ENCODE measurements at places on chromosomes 16 and 17.

GRCh38 chr17:14427900-14428647 lies 127.2 kb downstream of the HS3ST3B1 start:
- peak; percentile 71 for DNase-seq

GRCh38 chr16:86181526-86181925 lies 282.6 kb downstream of the IRF8 start:
- DNase-seq = no peak

DNA sequence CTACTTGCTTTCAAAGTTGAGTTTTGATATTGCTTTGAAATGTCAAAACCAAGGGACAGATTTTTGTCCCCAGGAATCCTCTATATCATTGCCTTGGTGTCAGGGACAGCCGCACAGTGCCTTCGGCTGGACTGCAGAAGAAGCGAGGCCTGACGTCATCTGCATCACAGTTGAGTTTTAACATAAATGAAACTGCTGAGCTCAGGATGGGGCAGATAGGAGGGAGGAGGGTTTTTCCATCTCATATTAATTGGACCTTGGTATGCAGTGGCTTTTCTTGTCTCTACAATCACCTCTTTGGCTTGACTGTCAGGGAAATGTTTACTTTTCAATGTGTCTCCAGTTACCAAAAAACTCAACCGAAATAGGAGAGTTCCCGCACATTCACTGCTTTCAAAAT lies 111.3 kb downstream of the AATF start:
- no peak for DNase-seq

- no peak for DNase-seq
These were observed 144.3 kb upstream of the NOG start for GRCh38 chr17:56449176-56449575.

GRCh38 chr16:57268804-57269800 lies 15.4 kb downstream of the PLLP start:
- peak; percentile 37 for DNase-seq

GRCh38 chr17:4365628-4366326 lies 698 bp downstream of the UBE2G1 start:
- no peak for DNase-seq

DNA sequence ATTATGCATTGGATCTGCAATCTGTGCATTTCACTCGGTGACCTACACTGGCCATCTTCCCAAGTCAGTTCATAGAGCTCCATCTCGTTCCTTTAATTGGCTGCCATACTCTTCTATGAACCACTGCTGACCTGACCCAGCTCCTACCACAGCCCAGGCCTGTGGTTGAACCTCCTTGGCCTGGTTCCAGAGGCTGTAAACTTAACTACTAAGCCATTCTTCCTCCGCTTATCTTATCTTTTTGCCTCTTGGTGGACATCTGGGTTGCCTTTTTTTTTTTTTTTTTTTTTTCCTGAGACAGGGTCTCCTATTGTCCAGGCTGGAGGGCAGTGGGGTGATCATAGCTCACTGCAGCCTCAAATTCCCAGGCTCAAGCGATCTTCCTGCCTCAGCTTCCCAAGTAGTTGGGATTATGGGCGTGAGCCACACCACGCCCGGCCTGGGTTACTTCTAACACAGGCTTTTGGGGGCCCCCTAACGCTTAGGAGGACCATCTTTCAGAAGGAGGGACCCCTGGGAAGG lies 18.3 kb downstream of the COQ7 start:
- no peak for DNase-seq

- DNase-seq = no peak
These were observed 15.8 kb downstream of the CLEC10A start for GRCh38 chr17:7064261-7064660.

DNA sequence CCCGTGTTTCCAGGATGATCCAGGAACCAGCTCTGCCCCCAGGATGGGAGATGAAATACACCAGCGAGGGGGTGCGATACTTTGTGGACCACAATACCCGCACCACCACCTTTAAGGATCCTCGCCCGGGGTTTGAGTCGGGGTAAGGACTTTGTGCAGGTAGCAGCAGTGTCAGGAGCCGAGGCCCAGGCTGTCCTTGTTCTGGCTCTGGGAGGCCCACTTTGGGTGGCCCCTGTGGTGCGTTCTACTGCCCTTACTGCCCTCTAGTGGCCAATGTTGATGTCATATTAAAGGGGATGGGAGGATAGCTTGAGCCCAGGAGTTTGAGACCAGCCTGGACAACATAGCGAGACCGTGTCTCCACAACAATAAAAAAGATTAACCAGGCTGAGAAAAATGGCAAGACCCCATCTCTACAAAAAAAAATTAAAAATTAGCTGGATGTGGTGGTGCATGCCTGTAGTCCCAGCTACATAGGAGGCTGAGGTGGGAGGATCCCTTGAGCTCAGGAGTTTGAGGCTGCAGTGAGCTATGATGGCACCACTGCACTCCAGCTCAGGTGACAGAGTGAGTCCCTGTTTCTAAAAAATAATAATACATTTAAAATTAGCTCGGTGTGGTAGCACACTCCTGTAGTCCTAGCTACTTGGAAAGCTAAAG lies 20.9 kb upstream of the CLEC18A start:
- peak; percentile 57 for DNase-seq

DNA sequence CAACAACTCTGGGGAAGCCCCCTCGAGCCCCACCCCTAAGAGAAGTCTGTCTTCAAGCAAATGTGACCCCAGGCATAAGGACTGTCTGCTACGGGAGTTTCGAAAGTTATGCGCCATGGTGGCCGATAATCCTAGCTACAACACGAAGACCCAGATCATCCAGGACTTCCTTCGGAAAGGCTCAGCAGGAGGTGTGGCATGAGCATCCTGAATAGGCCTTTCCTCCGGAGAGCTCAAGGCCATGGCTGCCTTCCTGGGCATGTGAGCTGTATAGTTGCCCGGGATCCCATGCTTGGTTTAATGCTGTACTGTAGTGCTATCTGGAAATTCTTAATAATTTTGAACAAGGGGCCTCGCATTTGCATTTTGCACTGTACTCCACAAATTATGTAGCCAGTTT lies 9.2 kb downstream of the LIG3 start:
- DNase-seq = no peak

DNA sequence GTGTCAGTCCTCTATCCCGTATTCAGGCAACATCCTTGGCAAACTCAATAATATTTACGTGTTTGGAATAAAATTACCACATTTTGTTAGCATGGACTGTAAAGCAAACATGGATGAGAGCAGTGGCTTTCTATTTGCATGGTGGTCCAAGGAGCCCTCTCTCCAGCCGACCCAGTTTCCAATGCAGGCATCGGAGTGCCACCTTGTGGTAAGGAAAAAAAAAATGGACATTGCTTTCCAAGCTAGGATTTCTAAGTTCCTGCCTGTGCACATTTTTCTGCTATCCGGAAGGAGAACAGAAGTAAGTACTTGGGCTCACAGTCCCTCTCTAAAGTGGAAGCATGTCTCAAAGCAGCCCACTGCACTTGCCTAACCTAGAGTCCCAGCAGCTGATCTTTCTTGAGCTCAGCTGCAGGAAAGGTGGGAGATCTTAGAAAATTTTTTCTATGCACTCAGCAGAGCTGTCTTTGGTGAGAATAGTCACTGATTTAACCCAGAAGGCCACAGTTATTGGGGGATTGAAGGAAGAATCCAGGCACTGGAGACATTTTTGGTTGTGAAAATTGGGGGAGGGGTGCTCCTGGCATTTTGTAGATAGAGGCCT lies 46.0 kb upstream of the ERCC4 start:
- no peak for DNase-seq

- peak; percentile 43 for DNase-seq
These were observed 388 bp downstream of the OXLD1 start for GRCh38 chr17:81666092-81666341.

- no peak for DNase-seq
These were observed 5.7 kb downstream of the GOSR2 start for GRCh38 chr17:46928467-46929261.

- no peak for DNase-seq
These were observed 56.7 kb downstream of the METRNL start for GRCh38 chr17:83136156-83136555.

DNA sequence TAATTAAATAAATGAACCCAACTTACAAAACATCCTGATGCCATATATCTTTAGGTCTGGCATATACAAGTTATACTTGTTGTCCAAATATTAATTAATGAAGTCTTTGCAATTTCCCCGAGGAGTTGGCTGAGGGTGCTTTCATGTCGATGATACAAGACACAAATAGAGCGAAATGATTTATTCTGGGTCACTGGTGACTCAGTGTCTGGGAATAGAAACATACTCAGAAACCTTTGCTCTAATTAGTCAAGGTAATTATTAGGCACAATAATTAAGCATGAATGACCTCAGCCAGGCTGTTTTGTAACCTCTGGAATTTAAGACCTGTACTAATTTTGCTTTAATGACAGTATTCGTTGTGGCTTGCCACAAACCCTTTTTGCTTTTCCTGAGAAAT lies 37.0 kb upstream of the HAPSTR1 start:
- no peak for DNase-seq

DNA sequence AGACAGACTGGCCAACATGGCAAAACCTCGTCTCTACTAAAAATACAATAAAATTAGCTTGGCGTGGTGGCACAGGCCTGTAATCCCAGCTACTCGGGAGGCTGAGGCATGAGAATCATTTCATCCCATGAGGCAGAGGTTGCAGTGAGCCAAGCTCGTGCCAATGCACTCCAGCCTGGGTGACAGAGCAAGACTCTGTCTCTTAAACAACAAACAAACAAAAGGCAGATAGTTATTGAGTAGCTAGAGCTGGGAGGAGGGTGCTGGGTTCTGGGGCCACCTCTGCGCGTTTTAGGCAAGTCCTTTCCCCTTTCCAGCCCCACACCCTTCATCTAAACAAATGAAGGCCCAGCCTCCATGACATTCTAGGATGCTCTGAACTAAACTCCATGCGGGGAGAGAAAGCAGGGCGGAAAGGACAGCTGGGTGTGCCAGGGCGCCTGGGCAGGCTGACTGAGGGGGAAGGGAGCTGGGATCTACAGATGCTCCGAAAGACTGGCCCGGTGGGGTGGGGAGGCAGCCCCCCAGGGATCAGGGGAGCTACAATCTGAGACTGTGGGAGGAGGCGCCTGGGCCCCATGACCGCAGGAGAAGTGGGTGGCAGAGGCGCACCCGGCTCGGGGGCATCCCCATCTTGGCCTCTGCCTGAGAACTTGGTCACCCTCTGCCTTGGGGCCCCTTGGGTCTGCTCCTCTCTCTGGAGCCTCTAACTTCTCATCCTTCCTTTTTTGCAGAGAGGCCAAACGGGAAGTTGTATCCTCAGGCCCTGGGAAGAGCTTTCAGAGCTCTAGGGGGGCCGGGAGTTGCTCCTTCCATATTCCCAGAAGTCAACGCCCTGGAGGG lies 910 bp downstream of the ITGAL start:
- DNase-seq = peak; percentile 62

DNA sequence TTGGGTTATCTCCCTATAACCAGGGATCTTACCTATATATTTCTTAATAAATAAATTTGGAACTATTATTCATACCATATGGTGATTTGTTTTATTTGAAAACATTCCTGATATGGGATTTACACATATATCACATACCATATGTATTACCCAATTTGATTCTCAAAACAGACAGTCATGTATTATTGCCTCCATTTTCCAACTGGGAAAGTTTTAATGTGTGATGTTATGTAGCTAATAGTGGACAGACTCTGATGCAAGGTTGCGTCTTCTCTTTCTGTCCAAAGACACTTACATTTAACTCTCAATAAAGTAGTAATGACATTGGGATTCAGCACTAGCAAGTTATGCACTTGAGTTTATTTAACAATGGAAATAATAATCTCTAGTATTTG lies 1.1 kb downstream of the KRTAP9-9 start:
- no peak for DNase-seq

- no peak for DNase-seq
These were observed 58.1 kb downstream of the MAP2K4 start for GRCh38 chr17:12078791-12079190.

DNA sequence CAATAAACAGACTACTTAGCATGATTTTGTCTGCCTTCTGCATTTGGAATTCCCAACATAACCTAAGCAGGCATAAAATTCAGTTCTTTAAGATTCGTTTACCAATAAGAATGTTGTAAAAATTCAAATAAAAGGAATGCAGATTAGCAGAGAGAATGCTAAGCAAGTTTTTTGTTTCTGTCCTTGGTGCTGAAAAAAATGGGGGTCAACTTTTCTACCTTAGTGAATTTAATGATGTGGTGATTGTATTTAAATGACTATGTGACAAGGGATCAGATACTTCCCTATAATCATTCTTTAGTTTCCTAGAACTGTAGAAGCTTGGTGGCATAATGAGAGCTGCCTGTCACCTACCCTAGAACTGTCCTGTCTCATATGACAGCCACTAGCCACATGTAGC lies 159.5 kb downstream of the RBFOX1 start:
- no peak for DNase-seq

GRCh38 chr17:60154616-60155426 lies 5.0 kb downstream of the CA4 start:
- DNase-seq = no peak

DNA sequence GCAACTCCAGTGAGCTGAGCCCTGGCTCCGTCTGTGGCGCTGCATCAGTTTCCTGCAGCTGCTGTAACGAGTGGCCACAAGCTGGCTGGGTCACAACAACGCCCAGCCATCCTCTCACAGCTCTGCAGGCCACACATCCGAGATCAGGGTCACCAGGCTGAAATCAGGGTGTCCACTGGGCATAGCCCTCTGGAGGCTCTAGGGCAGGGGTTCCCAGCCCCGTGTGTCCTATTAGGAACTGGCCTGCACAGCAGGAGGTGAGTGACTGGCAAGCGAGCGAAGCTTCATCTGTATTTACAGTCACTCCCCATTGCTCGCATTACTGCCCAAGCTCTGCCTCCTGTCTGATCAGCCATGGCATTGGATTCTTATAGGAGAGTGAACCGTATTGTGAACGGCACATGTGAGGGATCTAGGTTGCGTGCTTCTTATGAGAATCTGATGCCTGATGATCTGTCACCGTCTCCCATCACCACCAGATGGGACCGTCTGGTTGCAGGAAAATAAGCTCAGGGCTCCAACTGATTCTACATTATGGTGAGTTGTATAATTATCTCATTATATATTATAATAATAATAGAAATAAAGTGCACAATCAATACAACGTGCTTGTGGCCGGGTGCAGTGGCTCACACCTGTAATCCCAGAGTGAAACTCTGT lies 176.5 kb downstream of the SEC14L1 start:
- DNase-seq = no peak

DNA sequence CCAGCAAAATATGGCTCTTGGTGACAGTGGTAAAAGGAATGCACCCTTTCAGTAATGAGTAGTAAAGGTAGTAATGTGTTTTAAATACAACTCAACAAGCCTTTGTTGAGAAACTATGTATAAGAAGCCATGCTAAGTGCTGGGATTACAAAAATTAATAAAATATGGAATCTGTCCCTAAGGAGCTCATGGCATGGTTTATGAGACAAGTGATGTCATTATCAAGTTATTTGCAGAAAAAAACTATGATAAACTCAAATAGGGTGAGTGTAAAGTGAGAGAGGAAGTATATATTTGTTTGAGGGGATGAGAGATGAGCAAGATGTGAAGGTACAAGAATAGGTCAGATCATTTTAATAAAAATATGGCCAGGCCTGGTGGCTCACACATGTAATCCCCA lies 76.9 kb downstream of the NF1 start:
- no peak for DNase-seq

DNA sequence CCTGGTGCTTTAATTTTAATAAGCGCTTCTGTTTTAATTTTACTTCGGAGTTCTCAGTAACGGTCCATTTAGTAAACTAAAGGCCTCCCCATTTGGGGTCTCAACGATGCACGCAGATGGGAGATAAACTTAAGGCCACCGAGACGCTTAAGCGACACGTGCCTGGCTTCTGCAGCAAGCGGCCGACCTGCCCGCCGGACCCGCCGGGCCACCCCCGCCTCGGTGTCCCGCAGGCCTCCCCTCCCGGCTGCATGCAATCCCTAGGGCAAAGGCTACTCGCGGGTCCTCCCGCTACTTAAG lies 592 bp downstream of the GCSH start:
- no peak for DNase-seq

All from CD4-positive, alpha-beta T cell treated with Interleukin-17A for 4 hours (primary cell).